Activated T-cell treated with anti-CD3 and anti-CD28 coated beads for 48 hours (primary cell): ENCODE measurements at places on chromosomes 12 and 14.

- no peak for DNase-seq
These were observed 6.8 kb downstream of the SCYL2 start for GRCh38 chr12:100273782-100274181.

- no peak for DNase-seq
These were observed 388.8 kb upstream of the ATXN7L3B start for GRCh38 chr12:74148849-74149248.

- DNase-seq: no peak
These were observed 113.0 kb downstream of the ADCK1 start for GRCh38 chr14:77912754-77913556.

GRCh38 chr14:81716953-81717352 lies 183.3 kb upstream of the SEL1L start:
- no peak for DNase-seq

DNA sequence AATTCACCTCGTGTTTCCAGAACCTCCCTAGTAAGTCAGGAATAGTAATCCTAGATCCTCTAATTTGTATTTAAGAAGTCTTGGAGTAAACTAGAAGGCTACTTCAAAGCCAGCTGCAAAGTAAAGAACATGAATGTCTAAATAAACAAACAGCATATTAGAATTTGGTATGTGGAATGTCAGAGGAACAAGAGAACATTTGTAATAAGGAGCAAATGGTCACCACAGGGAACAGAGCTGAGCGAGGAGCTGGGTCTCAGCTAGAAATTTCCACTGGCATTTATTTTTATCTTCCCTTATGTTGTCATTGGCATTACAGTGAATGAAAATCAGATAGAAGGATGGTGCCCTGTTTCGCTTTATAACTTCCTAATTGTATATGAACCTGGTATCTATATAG lies 50.2 kb downstream of the FRMD6 start:
- no peak for DNase-seq

DNA sequence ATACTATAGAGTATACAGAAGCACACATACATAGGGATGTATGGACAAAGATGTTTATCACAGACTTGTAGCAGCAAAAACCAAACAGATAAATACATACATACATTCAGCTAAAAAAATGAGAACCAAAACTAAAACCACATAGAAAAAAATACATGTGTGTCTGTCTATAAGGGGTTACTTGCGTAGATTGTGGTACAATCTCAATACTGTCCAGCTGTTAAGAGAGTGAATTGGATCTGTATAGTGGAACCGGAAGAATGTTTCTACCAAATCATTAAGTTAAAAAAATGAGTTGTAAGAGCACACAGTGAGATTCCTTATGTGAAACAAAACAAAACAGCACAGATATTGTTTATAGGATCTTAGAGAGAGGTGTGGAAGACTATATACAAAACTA lies 44.2 kb upstream of the DCD start:
- DNase-seq: no peak

- no peak for DNase-seq
These were observed 50.8 kb upstream of the GARIN6 start for GRCh38 chr12:99596762-99597161.

- no peak for DNase-seq
These were observed 7.6 kb downstream of the KIF26A start for GRCh38 chr14:104145826-104146601.

DNA sequence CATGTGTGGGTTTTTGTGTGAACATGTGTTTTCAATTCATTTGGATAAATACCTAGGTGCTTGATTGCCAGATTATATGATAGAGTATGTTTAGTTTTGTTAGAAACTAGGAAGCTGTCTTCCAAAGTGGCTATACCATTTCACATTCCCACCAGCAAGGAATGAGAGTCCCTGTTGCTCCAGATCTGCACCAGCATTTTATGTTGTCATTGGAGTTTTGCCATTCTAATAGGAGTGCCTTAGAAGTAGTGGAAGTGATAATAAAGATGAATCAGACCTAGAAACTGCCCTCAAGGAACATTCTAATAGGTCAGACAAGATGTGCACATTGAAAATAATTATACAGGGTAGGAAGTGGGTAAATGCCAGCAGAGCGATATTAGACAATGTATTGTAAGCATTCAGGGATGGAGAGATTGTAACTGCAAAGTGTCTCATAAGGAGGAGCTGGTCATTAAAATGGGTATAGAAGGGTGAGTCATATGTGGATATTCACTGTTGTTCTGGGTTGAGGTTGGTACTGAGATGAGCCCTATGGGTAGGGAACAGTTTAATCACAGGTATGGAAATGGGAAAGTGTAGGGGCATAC lies 71.4 kb downstream of the MNAT1 start:
- no peak for DNase-seq

- DNase-seq: no peak
These were observed 440 bp upstream of the ISM2 start for GRCh38 chr14:77498984-77499527.

DNA sequence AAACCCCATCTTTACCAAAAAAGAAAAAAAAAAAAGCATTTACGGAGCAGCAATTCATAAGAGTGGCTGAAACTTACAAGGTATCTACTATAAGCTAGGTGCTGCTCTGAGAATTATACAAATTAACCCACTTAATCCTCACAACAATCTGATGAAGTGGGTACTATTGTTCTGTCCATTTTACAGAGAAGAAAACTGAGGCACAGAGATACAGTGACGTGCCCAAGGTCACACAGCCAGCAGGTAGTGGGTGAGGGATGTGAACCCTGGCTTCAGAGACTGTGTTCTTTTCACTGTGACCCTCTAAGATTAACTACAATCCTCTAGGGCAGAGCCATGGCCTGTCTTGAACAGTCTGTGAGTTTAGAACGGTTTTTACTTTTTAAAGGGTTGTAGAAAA lies 3.3 kb downstream of the DDX54 start:
- no peak for DNase-seq

DNA sequence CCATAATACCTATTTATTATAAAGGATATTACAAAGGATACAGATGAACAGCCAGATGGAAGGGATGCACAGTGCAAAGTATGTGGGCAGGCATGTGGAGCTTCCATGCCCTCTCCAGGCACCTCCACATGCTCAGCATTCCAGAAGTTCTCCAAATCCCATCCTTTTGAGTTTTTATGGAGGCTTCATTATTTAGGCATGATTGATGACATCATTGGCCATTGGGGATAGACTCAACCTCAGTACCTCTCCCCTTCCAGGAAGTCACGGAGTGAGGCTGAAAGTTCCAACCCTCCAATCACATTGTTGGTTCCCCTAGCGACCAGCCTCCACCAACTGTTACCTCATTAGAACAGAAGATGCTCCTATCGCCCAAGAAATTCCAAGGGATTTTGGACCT lies 156.4 kb downstream of the ATP23 start:
- no peak for DNase-seq
